ENCODE measurements at places on chromosomes 3 and 15.
A peak's percentile ranks its signal among the peaks of the same experiment; 100 is the strongest.

DNA sequence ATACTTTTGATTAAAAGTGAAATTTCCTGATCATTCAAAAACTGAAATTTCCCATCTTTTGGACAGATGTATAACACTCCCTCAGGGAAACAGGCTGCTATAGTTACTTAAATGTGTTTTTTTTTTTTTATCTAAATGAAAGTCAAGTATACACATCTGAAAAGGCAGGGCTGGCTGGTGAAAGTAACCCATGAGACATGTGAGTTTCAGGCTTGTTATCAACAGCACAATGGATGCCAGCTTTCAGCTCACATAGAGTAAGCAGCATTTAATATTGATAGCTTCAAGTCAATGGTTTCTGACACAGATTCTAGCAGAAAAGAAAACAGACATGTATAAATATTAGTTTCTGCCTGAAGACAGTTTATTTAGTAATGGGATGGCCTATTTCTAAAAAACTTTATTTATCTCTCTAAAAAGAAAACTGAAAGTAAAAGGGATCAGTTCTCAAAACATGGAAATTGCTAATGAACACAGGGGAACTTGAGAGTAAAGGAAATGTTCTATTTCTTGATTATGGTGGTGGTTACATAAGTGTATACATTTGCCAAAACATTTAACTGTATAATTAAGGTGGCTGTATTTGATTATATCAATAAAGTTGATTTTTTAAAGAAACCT, 89.7 kb upstream of the CMC1 start:
- no peak for DNase-seq

GRCh38 chr3:195147649-195148080, 123.3 kb downstream of the XXYLT1 start:
- no peak for DNase-seq

- DNase-seq = peak; percentile 6
Measured at GRCh38 chr15:39685999-39686613, 96.5 kb downstream of the FSIP1 start.

DNA sequence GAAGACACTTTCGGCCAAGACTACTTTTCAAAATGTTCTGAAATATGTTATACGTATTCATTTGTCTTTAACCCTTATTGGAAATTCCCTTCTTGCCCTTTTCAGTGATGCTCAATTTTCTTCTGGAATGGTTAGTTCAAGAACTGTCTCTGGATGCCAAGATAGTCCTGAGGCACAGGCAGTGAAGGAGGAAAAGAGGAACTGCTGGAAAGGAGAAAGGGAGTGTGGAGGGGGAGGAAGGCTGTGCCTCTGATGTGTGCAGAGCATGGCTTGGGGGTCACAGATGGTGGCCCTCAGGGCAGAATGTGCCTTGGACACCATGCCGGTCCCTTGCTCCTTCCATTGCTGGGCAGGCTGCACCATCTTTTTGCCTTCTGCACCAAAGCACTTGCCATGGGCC, 73.7 kb downstream of the CEP63 start:
- no peak for DNase-seq

- DNase-seq = no peak
Measured at GRCh38 chr15:61036136-61036535, 193.0 kb downstream of the RORA start.

- DNase-seq = no peak
Measured at GRCh38 chr3:197790033-197790432, 1.0 kb upstream of the LRCH3 start.

- no peak for DNase-seq
Measured at GRCh38 chr15:72361176-72361575, 14.6 kb downstream of the HEXA start.

- DNase-seq = no peak
Measured at GRCh38 chr3:10238345-10239183, 9.7 kb upstream of the TATDN2 start.

DNA sequence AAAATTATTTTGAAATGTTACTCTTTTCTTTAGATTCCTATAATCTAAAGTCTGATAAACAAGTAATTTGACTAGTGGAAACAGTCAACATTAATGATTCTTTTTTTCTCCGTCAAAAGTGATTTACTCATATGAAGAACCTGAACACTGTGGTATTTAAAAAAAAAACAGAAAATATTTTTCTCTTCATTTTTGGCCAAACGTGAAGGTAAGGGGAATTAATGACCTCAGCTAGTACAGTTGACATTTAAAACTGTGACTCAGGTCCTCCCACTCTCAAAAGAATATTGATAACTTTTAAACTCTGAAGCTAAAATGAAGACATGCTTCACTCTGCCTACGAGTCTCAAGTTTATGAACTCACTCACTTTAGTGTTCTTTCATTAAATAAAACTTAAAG, 34.5 kb downstream of the TIGIT start:
- no peak for DNase-seq

DNA sequence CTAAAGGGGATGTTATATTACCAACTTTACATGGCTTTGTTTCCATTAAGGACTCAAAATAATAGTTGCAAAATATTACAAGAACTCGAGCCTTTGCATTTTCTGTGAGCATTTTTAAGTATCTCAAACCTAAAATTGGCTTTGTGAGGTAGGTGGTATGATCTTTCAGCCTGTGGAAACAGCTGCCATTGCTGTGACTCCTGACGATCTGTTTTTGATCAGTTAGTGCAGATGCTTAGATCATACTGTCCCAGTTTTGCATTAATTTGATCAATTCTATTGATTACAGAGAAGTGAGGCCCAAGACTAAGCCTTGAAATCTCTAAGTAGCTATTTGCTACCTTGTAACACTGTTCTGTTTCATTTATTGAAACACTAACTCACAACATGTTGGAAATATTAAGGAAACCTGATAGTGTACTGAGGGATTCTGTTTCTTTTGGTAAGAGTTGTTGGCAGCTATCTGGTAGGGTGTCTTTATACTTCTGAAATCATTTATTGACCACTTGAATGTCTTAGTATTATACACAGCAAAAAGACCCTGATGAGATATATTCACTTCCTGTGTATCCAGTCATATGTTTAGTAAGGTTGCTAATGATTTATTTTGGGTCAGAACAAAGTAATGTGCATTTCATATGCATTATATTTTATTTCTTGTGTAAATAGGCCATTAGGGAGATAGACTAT, 14.8 kb downstream of the SKIL start:
- DNase-seq = no peak

DNA sequence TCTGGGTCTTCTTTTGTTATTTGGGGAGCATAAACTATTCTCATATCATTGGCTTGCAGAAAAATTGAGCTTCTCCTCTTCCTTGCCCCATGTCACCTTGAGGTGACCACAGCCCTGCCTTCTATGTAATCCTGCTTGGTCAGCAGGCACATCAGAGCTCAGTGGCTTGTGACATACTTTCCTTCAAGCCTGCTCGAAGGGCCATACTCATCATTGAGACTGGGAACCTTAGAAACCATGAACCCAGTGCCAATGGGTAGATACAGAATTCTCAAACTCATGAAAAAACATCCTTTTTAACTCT, 3.7 kb upstream of the CCR2 start:
- DNase-seq = no peak

GRCh38 chr3:8856071-8856470, 86.7 kb upstream of the OXTR start:
- DNase-seq = no peak

DNA sequence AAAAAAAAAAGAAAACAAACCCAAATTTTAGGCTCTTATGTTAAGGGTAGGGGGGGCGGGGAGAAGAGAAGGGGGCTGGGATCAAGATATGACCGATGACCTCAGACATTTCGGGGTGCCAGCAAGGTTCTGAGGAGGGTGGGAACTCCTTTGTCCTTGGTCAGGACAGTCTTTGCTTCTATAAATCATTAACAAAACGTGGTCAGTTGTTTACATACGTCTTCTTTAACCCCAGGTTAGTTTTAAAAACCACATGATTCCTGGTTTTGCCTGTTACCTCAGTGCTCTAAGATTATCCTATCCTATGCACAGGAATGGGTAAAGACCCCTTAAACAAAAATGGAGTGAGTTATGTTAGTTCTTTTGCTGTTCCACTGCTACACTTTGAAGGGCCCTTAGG, 285.5 kb downstream of the GABRG3 start:
- DNase-seq = no peak

GRCh38 chr15:92400980-92401787, 7.5 kb downstream of the ST8SIA2 start:
- no peak for DNase-seq

GRCh38 chr3:106025151-106025722, 156.4 kb upstream of the CBLB start:
- no peak for DNase-seq

DNA sequence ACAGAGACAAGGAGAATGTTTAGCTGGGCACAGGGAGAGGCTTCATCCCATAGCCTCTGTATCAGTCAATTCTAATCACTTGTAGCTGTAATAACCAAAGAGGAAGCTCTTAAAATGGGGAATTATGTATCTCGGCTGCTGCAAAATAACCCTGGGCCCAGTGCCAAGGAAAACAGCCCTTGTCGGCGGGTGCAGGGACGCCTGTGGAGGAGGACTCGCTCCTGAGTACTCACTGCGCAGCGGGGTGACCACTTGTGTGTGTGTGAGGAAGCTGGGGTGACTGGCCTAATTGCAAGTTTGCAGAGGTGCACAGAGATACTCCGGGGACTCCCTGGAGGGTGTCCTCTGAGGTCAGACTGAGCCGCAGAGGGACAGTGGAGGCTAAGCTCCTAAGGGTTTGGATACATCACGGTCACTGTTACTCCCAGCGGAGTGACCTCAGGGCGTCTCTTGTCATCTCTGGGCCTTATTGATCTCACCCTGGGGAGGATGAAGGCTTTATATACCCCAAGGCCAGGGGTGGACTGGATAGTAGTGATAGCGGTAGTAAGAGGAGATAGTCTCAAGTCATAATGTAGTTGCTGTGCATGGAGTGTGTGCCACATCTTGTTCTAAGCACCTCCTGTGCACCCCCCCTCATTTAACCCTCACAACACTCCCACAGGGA, 37.2 kb downstream of the SLC6A6 start:
- no peak for DNase-seq

DNA sequence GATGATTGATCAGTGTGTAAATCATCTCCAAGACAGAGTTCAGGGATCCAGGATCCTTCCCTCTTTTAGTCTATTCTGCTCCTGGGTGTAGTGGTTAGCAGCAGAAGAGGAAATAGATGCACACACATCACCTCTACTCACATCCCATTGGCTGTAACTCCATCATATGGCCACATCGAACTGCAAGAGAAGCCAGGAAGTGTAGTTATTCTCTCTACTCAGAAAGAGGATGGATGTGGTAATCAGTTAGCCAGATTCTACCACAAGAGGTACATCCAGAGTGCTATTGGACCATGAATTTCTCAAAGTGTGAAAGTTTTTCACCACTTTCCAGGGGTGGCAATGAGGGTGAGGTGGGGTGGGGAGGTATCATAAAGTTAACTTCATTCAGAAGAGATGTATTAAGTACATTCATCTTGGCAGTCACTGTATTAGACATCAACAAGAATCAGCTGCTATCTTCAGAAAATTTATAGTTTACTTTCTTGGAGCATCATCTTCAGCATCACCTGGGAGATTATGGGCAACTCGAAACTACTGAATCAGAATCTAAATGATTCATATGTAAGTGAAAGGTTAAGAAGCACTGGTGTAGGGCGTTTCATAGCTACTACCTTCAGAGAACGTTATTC, 60.6 kb upstream of the GAP43 start:
- DNase-seq = no peak

DNA sequence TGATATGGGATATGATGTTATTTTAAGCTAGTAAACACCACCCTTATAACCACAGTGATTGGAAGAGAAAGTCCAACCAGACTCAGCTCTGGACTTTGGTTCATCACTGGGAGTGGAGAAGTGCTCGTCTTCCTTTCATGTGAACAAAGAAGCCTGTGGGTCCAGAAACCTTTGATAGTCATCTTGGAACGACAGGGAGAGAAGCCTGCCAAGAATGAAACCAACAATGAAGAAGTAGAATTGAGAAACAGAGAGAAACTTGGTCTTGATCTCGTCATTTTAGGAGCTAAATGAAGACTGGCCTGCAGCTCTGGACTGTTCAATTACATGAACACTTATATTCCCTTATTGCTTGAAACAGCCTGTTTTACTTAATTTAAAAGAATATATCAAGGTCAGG, 13.1 kb upstream of the SLC35G2 start:
- no peak for DNase-seq

- no peak for DNase-seq
Measured at GRCh38 chr3:11570251-11570650, 73.5 kb downstream of the VGLL4 start.

- DNase-seq = no peak
Measured at GRCh38 chr3:194488055-194488742, 1.4 kb upstream of the ATP13A3 start.

- DNase-seq = no peak
Measured at GRCh38 chr3:25508901-25509300, 80.8 kb downstream of the RARB start.

DNA sequence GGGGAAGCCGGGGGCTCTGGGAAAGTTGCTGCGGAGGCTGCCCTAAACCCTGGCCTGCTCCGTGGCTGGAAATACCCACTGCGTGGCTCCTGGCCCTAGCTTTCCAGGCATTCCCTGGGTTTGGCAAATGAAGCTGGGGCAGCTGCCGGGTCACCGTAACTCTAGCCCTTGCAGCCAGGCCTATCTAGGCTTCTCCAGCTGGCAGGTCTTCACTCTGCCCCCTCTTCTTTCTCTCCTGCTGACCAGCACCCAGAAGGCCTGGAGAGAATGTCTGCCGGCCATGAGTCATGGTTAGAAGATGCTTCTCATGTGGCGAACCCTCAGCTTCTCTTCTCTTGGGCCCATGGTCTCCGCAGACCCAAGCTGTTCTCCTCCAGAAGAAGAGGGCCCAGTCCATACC, 5.6 kb upstream of the DLL4 start:
- no peak for DNase-seq

- no peak for DNase-seq
Measured at GRCh38 chr15:71565631-71566160, 244.7 kb upstream of the NR2E3 start.

- DNase-seq = no peak
Measured at GRCh38 chr15:37695719-37696118, 238.7 kb upstream of the TMCO5A start.

DNA sequence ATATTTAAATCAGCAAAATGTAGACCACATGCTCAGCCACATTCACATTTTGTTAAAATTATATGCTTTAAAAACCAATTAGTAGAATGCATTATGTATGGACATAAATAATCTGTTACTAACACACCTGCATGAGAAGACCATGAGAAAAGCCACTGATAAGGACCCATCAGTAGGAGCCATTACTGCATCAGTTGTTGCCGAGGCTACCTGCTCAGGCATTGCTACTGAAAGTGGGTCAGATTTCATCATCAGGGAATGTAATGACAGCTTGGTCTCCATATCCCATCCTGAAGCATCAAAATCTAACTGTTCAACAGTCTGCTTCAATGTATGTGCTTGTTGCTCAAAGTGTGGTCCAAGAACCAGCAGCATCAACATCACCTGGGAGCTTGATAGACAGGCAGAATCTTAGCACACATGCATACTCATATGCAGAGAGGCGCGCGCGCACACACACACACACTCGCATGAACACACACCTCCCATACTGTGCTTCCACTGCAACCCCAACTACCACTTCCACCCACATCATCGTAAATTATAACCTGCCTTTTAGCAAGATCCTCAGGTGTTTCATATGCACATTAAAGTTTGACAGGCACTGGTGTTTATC, 72.4 kb upstream of the FOXB1 start:
- no peak for DNase-seq

All from stimulated activated CD4-positive, alpha-beta T cell treated with anti-CD3 and anti-CD28 coated beads, Interleukin-2, amount 100 ng/mL, for 48 hours (primary cell).